ENCODE measurements at places on chromosomes 1 and 21. TPM values are rescaled to one million over a fixed set of nuclear protein-coding genes. Genes with fewer than 3 reads are reported as not detected.

DNA sequence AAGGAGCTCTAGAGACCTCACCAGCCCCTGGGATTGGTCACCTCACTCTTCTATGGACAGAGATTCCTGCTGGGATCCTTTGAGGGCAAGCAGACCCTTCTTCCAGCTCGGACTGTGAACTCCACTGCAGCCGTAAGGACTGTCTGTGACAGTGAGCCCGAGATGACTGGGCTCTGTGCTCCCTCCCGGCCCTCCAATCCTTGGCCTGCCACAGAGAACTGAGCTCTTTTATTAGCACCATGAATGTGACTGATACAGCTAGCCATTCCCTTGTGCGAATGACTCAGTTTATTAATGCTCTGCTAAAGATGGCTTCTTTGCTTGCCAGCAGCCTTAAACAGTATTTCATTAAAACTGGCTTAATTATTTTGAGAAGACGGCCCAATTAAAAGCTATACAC lies 194.6 kb upstream of the LMO4 start:
- DNase-seq: no peak

GRCh38 chr21:45997495-45998275 lies 16.1 kb downstream of the COL6A1 start:
- no peak for DNase-seq

DNA sequence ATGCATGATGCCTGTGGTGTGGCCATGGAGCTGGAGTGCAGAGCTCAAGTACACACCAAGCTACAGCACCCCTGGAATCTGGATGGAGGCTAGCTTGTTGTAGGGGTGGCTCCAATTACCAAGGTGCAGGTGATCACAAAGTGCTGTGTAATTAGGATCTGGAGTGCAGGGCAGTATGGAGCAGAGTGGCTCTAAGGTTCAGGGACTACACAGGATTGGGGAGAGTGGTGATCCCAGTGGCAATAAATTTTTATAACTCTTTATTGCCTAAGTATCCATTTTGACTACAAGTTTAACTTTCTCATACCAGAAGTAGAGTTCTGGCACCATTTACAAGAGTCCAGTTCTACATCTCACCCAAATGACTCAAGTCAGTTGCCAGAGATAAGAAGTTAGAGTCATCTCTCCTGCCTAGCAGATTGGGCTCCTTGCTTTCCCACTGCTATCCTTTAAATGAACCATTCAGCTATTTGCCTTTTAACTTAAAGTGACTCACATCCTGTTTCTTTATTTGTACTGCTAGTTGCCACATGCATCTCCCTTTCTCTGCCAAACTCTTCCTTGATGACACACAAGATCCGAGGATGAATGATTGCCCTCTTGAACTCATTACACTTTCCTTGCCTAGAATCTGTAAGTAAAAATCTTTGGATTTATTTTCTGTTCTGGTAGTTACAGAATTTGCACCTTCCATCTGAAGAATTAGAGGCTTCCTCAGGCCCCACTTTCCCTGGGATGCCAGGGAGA lies 427.2 kb downstream of the KCNT2 start:
- DNase-seq: no peak

GRCh38 chr1:174448531-174448883 lies 743 bp downstream of the GPR52 start:
- DNase-seq: no peak

DNA sequence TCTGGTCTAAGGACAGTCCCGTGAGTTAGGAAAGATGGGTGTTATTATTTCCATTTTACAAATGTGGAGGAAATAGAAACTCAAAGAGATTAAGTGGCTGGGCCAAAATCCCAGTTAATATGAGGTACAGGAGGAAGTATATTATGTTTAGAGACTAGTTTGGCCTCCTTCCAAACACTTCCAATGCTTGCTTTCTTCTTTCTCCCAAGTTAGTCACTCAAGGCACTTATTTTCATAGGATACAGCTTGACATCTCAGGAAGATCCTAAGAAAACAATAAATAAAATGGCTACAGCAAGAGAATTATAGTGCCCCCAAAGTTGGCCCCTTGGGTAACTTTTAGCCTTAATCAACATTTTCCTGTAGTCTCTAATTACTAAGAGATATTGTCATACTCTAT lies 47.5 kb upstream of the IPO9 start:
- no peak for DNase-seq

DNA sequence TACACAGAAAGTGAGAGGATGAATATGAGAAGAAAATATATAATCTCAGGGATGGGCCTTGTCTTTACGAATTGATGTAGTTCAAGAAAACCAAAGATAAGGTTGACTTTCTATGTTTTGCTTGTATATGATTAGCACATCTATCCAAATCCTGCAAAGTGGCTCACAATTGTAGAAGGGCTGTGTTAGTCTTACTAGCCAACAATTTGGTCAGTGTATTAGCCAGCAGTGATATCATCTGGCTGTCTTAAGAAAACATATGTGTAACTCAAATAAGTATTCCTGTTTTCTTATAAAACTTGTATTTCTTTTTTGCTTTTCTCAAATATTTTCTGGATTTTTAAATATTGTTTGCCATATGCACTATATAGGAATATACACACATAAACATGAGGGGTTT lies 5.5 kb downstream of the SDCCAG8 start:
- DNase-seq: no peak

DNA sequence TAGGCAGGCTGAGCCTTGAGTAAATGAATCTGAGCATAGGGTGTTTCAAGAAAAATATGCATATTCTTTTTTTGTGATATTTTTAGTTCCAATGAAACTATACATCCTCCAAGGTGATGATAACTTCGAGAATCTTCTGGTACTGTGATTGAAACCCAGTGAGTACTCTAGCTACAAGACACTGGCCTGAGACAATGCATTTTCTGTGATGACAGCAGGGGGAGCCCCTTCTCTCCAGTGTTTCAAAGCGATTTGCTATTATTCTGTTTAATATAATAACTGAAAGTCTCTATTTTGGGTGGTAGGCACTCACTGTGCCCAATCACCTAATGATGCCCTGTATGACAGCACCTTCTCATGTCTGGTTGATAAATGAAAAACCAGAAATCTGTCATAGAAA lies 12.1 kb downstream of the IRF2BP2 start:
- peak; percentile 57 for DNase-seq

LCE1F gene
- polyA plus RNA-seq: not detected

LYSMD1 gene
- polyA plus RNA-seq: not detected

BMP8A gene
- not detected for polyA plus RNA-seq

PADI4 gene
- polyA plus RNA-seq: 10.7 TPM

TEX38 gene
- polyA plus RNA-seq: not detected

PACC1 gene
- polyA plus RNA-seq: 8.0 TPM

COL24A1 gene
- polyA plus RNA-seq: not detected

Data from naive thymus-derived CD8-positive, alpha-beta T cell (primary cell).